ENCODE measurements at places on chromosomes 7 and 10.

- DNase-seq, result no peak
These were observed 471 bp downstream of the MGMT start for GRCh38 chr10:129467359-129468064.

GRCh38 chr7:54995610-54996363 is 23.0 kb upstream of the EGFR start:
- DNase-seq, result no peak

DNA sequence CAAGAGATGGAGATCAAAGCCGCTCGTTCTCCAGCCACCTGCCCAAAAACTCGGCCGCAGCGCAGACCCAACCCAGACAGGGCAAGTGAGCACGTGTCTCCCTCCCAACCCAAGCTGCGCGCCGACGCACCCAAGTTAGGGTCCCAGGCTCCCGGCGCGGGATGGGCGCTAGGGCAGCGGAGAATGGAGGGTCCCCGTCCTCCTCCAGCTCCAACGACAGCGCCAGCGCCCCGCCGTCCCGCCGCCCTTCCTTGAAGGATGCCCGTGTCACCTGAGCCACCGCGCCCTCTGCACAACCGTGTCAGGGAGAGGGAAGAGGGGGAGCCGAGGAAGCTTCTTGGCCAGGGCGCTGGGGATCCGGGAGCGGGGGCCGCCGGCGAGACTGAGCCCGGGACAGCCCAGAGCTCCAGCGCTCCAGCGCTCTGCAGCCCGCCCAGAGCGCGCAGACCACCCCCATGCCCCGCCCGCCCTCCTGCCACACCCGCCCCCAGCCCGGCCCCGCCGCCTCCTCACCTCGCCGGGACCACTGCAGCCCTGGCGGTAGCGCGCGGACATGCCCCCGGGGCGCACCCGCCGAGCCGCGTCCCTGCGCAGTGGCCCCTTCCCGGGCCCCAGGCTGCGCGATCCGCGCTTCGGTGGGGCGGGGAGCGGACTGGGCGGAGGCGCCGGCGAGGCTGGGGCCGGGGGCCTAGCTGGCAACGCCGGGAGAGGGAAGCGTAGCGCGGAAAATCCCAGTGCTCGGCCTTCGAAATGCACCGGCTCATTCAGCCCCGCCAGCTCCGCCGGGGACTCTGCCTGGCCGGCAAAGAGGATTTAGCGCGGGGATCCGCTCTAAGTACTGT is at the start of gene SLC16A12:
Gene SLC16A12, minus strand, starts transcription at position 424 of the 842 bp plus-strand sequence. CDS start 73,016 bp downstream, outside the sequence.
- DNase-seq, result no peak

GRCh38 chr7:107582875-107583274 is 2.8 kb downstream of the BCAP29 start:
- no peak for DNase-seq

GRCh38 chr10:86197166-86197790 is 169.3 kb downstream of the GRID1 start:
- no peak for DNase-seq

- no peak for DNase-seq
These were observed 21.0 kb downstream of the UCMA start for GRCh38 chr10:13213163-13213562.

- DNase-seq, result no peak
These were observed 2.0 kb downstream of the DBNL start for GRCh38 chr7:44046321-44047061.

GRCh38 chr7:22275661-22276060 is 81.3 kb downstream of the RAPGEF5 start:
- DNase-seq, result no peak

GRCh38 chr7:46071601-46072000 is 150.5 kb upstream of the IGFBP3 start:
- DNase-seq, result no peak

DNA sequence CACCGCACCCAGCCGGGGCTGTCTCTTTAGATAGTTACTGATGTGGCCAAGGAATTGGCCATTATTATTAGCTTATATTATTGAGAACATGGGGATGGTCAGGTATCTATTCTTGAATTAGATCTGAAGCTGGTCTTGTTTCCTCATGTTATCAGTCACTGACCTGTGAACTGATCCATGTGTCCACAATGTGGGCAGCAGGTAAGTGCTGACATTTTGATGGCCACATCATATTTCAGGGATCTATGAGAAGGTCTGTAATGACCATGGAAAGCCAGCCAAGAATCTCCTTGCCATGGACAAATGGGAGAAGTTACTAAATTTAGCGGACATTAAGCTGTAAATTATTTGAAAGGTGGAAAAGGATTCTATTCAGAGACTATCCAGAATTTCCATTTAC is 61.4 kb downstream of the GBF1 start:
- DNase-seq, result no peak

DNA sequence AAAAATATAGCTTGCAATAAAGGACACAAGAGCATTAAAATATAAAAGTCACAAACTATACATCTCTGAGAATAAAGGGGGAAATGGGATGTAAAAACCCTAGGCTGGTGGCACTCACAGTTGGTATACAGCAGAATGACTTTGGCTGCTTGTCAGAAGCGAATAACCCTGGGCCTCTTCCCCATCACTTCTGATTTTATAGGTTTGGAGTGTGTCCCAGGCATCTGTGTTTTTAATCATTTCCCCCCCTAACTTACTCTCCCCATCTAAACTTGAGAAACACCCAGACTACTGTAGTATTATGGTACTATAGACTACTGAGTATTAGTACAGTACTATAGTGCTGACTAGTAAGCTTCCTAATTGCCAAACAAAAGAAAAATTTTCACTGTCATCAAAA is 1.8 kb upstream of the RPA3 start:
- no peak for DNase-seq

GRCh38 chr10:22086730-22087401 is 83.3 kb upstream of the DNAJC1 start:
- no peak for DNase-seq

- no peak for DNase-seq
These were observed 648.1 kb downstream of the ANKRD7 start for GRCh38 chr7:118872568-118872967.

GRCh38 chr7:4774658-4775249 is 669 bp upstream of the AP5Z1 start:
- DNase-seq, result no peak

DNA sequence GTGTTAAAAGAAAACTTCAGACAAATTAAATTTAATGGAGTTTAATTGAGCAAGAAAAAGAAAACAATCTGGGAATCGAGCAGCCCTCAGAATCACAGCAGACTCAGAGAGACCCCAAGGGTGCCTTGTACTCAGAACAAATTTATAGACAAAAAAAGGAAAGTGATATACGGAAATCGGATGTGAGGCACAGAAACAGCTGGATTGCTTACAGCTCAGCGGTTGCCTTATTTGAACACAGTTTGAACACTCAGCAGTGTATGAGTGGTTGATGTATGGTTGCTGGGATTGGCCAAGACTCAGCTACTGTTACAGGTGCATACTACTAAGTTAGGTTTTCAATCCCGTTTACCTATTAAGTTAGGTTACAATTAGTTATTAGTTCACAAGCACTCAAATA is 103.8 kb upstream of the LYZL1 start:
- DNase-seq, result no peak

DNA sequence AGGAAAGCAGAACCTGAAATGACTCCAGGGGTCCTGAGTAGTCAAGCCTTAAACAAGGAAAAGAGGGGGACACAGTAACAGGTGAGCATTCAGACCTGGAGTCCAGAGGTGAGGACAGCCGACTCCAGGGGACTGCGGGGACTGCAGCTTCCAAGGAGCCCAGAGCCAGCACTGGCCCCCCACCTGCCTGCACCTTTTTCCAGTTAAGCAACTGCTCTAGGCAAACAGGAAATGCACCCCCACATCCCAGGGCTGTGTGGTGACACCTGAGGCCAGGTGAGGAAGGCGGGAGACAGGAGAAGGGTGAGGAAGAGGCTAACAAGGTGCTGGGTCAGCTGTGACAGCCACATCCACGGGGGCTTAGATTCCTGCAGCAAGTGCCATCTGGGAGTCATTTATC is 20.1 kb upstream of the EN2 start:
- no peak for DNase-seq

DNA sequence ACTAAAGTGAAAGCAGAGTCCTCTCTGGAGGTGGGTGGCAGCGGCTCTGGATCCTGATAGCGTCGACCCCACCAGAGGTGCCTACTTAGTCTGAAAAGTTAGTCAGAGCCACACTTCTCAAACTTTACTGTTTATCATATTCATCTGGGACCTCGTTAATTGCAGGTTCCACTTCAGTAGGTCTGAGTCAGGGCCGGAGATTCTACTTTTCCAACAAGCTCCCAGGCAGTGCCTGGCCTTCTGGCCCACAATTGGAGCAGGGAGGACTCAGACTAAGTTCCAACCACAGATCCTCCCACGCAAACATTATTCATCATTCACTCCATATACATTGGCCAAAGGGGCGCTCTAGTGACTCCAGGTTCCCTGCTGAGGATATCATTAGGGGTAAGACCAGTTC is 78.1 kb downstream of the VSTM4 start:
- no peak for DNase-seq

- no peak for DNase-seq
These were observed 1080.6 kb upstream of the LRRN3 start for GRCh38 chr7:110010359-110010758.

DNA sequence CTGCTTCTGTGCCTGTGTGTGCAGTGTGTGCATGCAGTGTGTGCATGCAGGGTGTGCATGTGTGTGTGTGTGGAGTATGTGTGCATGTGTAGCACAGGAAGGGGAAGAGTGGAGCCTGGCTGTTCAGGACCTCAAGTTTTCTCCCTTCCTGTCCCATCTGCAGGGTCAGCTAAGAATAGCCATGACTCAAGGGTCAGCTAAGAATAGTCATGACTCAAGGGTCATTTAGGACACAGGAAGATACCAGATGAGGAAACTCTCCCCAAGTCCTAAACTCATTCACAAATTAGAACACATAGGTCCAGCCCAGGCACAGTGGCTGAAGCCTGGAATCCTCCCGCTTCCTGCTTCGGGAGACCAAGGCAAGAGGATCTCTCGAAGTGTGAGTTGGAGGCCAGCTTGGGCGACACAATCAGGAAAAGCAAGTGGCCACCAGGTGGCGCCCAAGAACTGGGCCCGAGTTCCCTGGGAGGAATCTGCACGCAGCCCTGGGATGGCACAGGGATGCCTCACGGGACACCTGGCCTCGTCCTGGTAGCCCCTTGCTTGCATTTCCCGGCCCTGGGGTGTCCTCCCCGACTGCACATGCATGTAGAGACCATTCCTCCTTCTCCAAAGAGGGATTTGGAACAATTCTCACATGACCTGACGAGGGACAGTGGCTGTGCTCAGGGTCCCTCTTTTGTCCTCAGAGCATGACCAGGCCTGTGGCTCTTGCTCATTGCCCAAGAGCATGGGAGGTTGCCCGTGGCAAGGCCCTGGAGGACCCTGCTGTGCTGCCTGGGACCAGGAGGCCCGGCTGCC is 21.4 kb upstream of the VOPP1 start:
- DNase-seq, result no peak
